ENCODE measurements at places on chromosomes 5 and 9. TPM values are rescaled to one million over a fixed set of nuclear protein-coding genes. Genes with fewer than 3 reads are reported as not detected.

DNA sequence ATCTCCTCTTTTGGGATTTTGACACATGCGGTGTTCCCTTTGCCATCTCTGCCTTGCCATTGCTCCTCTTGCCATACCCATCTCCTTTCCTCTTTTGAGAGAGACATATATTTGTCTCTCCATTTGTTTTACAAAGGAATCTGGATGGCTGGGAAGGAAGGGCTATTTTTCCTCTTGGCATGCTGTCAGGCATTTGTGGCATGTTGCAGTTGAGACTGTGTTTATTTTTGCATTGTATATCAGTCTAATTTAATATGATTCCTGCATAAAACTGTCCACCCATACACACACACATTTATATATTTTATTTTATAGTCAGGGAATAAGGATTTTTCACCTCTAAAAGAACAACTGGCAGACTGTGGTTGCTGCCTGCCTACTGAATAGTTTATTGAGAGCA is 1105.8 kb upstream of the SEMA6A start:
- H3K4me3 ChIP-seq, result no peak overlapping the region
- no peaks in the 10 kb centered on the region for H3K4me1 ChIP-seq
- H3K27me3 ChIP-seq, result no peaks in the 10 kb centered on the region
- H3K36me3 ChIP-seq, result no peaks in the 10 kb centered on the region
- no peak overlapping the region for H3K27ac ChIP-seq

- no peak overlapping the region for H3K4me3 ChIP-seq
- no peak overlapping the region for H3K27ac ChIP-seq
- H3K36me3 ChIP-seq, result no peaks in the 10 kb centered on the region
- DNase-seq, result no peak
- H3K27me3 ChIP-seq, result no peaks in the 10 kb centered on the region
Measured at GRCh38 chr9:113993838-113994540, 84.1 kb downstream of the AMBP start.

- DNase-seq, result no peak
- no peaks in the 10 kb centered on the region for H3K36me3 ChIP-seq
- H3K4me3 ChIP-seq, result no peak overlapping the region
- no peak overlapping the region for H3K27ac ChIP-seq
- H3K4me1 ChIP-seq, result no peaks in the 10 kb centered on the region
- H3K27me3 ChIP-seq, result no peaks in the 10 kb centered on the region
Measured at GRCh38 chr5:86542532-86542931, 75.2 kb upstream of the COX7C start.

DNA sequence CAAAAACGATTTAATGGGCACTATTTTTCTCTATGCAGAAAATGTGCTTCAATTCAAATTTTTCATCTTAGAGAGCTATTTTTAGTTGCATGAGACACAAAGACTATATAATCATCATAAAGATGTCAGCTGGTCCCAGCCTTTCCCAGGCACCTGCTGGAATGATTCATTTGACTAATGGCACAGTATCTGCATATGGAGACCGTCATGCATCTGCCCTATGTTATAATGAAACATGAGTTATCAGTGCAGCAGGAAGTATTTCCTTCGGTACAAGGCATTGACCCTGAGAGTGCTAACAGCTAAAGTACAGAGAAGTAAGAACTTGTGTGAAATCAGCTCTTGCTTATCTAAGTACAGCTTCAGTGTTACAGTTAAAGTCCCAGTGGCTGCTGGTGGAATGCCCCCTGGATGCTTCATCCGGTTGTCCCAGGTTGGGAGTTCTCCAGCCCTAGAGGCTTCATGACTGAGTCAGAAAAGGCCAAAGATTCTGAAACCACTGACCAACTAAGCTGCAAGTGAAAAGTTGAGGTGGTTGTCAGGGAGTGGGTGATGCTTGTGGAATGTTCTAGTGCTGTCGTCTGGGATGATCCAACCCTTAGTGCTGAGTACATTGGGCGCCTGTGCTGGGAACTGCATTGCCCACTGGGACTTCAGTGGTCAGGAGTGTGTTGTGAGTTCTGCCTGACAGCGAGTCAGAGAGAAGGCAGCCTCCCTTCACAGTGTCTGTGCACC is 57.2 kb downstream of the MTRR start:
- H3K4me1 ChIP-seq, result no peaks in the 10 kb centered on the region
- no peaks in the 10 kb centered on the region for H3K36me3 ChIP-seq
- no peak for DNase-seq
- H3K27ac ChIP-seq, result no peak overlapping the region
- H3K4me3 ChIP-seq, result no peak overlapping the region
- no peaks in the 10 kb centered on the region for H3K27me3 ChIP-seq

GRCh38 chr9:81113453-81114124 is 575.8 kb downstream of the TLE1 start:
- no peak overlapping the region for H3K4me3 ChIP-seq
- peak; percentile 16 for DNase-seq
- no peak overlapping the region for H3K27ac ChIP-seq

GRCh38 chr9:114804505-114804904 is 1.3 kb downstream of the TNFSF15 start:
- H3K36me3 ChIP-seq, result no peaks in the 10 kb centered on the region
- H3K4me3 ChIP-seq, result peak overlapping the region; percentile 5
- H3K4me1 ChIP-seq, result peaks cover 16% of the 10 kb centered on the region

Gene FBXW11
- 47.6 TPM for total RNA-seq

DNA sequence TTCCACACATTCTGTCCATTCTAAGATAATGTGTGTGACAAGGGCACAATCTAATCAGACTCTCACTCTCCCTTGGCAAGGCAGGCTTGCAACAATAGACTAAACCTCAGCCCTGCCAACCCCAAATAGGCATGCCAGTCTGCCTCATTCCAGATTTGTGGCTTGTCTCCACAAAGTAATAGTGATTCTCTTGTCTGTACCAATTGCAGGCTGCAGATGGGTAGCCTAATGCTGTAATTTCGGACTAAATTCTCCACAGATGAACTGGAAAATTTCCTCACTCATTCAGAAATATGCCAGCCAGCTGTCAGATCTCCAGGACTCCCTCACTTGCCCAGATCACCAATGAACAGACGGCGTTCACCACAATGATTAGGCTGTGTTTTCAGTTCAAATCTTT is 413.6 kb downstream of the ELAVL2 start:
- no peaks in the 10 kb centered on the region for H3K4me1 ChIP-seq
- no peak overlapping the region for H3K27ac ChIP-seq
- H3K36me3 ChIP-seq, result no peaks in the 10 kb centered on the region
- no peaks in the 10 kb centered on the region for H3K27me3 ChIP-seq
- no peak overlapping the region for H3K4me3 ChIP-seq

Gene PCAT7
- not detected for total RNA-seq

DNA sequence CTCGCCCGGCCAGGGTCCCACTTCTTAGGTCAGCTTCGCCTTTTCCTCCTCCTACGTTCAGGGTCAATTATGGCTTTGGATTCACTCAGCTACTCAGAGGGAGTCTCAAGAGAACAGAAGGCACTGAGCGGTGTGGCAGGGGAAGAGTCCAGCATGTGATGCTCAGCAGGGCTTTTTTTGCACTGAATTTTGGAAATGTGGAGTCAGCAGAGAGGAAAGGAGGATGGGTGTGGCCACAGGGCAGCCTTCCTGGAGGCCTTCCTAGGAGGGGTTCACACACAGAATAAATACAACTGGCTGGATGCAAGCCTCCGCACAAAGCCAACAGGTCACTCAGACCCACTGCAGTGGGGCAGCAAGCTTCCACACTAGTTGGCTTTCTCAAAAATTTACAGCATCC is 4.8 kb downstream of the NAIF1 start:
- peak; percentile 5 for DNase-seq
- no peak overlapping the region for H3K27ac ChIP-seq
- peaks cover 25% of the 10 kb centered on the region for H3K4me1 ChIP-seq
- H3K36me3 ChIP-seq, result no peaks in the 10 kb centered on the region
- no peak overlapping the region for H3K4me3 ChIP-seq

Gene KIF24
- total RNA-seq, result 2.4 TPM

GRCh38 chr5:14179446-14179845 is 36.3 kb downstream of the TRIO start:
- H3K36me3 ChIP-seq, result no peaks in the 10 kb centered on the region
- no peak overlapping the region for H3K27ac ChIP-seq
- H3K27me3 ChIP-seq, result no peaks in the 10 kb centered on the region
- H3K4me3 ChIP-seq, result no peak overlapping the region
- H3K4me1 ChIP-seq, result peaks cover 11% of the 10 kb centered on the region

Gene ADGRD2
- total RNA-seq, result not detected

Gene PNPLA7
- 2.9 TPM for total RNA-seq

GRCh38 chr9:28073270-28073669 is 500.0 kb upstream of the C9orf72 start:
- H3K4me1 ChIP-seq, result no peaks in the 10 kb centered on the region
- no peak overlapping the region for H3K27ac ChIP-seq
- peak; percentile 60 for DNase-seq
- no peaks in the 10 kb centered on the region for H3K27me3 ChIP-seq
- H3K36me3 ChIP-seq, result no peaks in the 10 kb centered on the region

- H3K27ac ChIP-seq, result no peak overlapping the region
- no peak for DNase-seq
- no peaks in the 10 kb centered on the region for H3K27me3 ChIP-seq
- H3K4me1 ChIP-seq, result no peaks in the 10 kb centered on the region
- no peak overlapping the region for H3K4me3 ChIP-seq
- H3K36me3 ChIP-seq, result no peaks in the 10 kb centered on the region
Measured at GRCh38 chr9:91577633-91578061, 154.0 kb upstream of the NFIL3 start.

Gene ZFP2
- 1.8 TPM for total RNA-seq

DNA sequence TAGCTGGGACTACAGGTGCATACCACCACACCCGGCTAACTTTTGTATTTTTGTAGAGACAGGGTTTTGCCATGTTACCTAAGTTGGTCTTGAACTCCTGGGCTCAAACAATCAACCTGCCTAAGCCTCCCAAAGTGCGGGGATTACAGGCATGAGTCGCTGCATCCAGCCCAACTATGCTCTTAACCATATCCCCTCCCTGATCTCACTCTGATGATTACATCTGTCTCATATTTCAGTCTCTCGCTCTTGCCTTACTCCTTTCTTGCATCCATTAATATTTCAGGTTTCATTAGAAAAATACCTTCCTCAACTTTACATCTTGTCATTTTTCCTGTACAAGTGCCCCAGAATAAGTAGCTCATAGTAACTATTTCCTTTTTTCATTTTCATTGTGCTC is 61.0 kb upstream of the BASP1 start:
- no peak overlapping the region for H3K4me3 ChIP-seq
- H3K36me3 ChIP-seq, result no peaks in the 10 kb centered on the region
- H3K27me3 ChIP-seq, result no peaks in the 10 kb centered on the region
- no peaks in the 10 kb centered on the region for H3K4me1 ChIP-seq
- no peak for DNase-seq

Gene ABLIM3
- total RNA-seq, result 33.2 TPM

Gene EIF4E1B
- not detected for total RNA-seq

Gene KLF9
- 42.0 TPM for total RNA-seq

- H3K27me3 ChIP-seq, result no peaks in the 10 kb centered on the region
- H3K4me3 ChIP-seq, result no peak overlapping the region
- H3K4me1 ChIP-seq, result no peaks in the 10 kb centered on the region
- DNase-seq, result no peak
- no peak overlapping the region for H3K27ac ChIP-seq
Measured at GRCh38 chr5:40569546-40570270, 110.0 kb upstream of the PTGER4 start.

- H3K4me3 ChIP-seq, result no peak overlapping the region
- no peak overlapping the region for H3K27ac ChIP-seq
- H3K36me3 ChIP-seq, result peaks cover 9% of the 10 kb centered on the region
- no peaks in the 10 kb centered on the region for H3K4me1 ChIP-seq
- no peaks in the 10 kb centered on the region for H3K27me3 ChIP-seq
Measured at GRCh38 chr5:80759866-80760577, 105.2 kb upstream of the DHFR start.

DNA sequence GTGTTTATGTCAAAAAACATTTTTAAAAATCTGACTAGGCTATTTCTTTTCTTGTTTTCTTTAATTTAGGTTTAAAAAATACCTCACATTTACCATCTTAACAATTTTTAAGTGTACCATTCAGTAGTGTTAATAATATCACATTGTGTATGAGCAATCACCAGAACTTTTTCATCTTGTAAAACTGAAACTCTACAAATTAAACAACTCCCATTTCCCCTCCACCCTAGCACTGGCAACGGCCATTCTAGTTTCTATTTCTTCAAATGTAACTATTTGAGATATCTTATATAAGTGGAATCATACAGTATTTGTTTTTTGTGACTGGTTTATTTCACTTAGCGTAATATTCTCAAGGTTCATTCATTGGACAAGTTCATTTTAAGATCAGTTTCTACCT is 27.7 kb downstream of the PLCXD3 start:
- no peak overlapping the region for H3K27ac ChIP-seq
- no peak for DNase-seq
- no peak overlapping the region for H3K4me3 ChIP-seq
- H3K4me1 ChIP-seq, result no peaks in the 10 kb centered on the region
- no peaks in the 10 kb centered on the region for H3K27me3 ChIP-seq

GRCh38 chr5:149618581-149619248 is 37.4 kb downstream of the ARHGEF37 start:
- H3K4me3 ChIP-seq, result no peak overlapping the region
- no peak overlapping the region for H3K27ac ChIP-seq
- H3K36me3 ChIP-seq, result peaks cover 7% of the 10 kb centered on the region
- no peaks in the 10 kb centered on the region for H3K4me1 ChIP-seq

DNA sequence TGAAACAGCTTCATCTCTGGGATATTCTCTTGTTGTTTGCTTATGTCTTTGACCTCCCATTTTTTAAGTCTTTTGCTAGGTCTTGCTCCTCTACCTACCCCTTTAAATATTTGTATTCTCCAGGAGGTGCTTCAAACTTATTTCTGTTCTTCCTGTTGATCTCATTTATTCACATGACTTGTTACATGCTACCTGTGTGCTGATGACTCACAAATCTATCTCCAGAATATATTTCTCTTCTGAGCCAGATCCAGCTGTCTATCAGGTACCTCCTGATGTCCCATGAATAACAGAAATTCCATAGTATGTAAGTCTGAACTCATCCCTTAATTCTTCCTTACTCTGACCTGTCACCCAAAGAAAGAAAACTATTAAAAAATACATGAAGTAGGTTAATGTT is 11.0 kb downstream of the NIPBL start:
- peaks cover 7% of the 10 kb centered on the region for H3K36me3 ChIP-seq
- no peak for DNase-seq
- H3K27ac ChIP-seq, result no peak overlapping the region
- no peak overlapping the region for H3K4me3 ChIP-seq
- H3K4me1 ChIP-seq, result no peaks in the 10 kb centered on the region

Measured in left lung (tissue), 14 donors.